Stimulated activated CD4-positive, alpha-beta T cell treated with anti-CD3 and anti-CD28 coated beads, Interleukin-1b, Interleukin-23, amount 100 ng/mL, for 1 hour (primary cell): ENCODE measurements at places on chromosomes 1 and 21.

- DNase-seq = no peak
Measured at GRCh38 chr21:17978895-17979294, 159.7 kb upstream of the C21orf91 start.

DNA sequence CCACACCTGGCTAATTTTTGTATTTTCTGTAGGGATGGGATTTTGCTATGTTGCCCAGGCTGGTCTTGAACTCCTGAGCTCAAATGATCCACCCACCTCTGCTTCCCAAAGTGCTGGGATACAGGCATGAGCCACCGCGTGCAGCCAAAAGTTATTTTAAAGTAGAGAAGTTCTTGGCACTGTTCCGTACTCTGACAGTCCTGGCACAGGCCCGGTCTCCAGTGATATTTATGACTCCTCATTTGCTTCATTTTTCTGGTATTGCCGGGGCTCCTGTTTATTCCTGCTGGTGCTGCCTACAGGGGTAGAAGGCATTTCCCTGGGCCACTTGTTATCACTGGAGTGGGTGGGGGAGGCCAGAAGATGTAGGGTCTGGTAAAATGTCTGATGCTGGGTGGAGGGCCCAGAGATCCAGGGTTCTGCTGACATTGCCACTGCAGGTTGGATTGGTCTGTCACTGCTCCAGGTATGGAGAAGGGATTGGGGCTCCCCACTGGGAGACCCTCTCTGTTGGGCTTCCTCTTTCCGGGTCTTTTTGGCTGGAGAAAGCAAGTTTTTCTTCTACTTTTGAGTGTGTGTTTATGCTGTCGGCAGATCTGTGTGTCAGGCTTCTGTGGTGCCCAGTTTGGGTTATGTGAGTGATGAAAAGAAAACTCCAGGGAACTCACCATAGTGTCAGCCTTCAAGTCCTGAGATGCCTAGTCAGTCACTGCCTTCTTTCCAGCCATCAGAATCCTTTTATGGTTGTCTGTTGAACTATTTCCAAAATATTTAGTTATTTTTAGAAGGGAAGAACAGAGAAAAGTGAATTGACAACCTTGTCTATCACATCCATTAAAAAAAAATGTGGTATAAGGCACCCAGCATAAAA is 4.5 kb downstream of the MROH7 start:
- DNase-seq = no peak

DNA sequence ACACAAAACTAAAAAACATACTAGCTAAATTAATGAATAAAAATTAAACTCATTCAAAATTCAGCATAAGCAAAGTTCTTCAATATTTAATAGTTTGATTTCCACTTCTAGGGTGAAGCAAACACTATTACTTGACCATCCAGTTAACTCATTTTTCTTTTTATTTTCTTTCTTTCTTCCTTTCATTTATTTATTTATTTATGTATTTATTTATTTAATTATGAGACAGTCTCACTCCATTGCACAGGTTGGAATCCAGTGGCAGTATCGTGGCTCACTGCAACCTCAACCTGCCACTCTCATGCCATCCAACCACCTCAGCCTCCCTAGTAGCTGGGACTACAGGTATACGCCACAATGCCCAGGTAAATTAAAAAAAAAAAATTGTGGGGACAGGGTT is 2069.5 kb downstream of the NCAM2 start:
- DNase-seq = no peak

DNA sequence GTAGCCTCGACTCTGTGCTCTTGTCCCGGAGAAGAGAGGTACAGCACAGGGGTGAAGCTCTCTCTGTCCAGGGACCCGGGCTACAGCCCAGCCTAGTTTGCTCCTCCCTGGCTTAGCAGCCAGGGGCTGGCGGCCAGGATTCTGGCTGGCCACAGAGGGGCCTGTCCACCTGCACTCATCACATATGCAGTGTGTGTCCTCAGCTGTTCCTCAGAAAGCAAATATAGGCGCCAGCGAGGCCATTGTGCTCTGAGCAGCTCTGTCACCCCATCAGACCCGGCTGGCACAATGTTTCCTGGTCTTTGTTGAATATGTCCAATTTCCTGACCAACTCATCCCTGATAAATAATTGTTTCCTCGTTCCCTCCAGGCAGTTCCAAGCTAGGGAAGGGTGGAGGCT is 28.5 kb downstream of the KCND3 start:
- DNase-seq = no peak

GRCh38 chr1:246156847-246157246 is 350.2 kb downstream of the SMYD3 start:
- no peak for DNase-seq

DNA sequence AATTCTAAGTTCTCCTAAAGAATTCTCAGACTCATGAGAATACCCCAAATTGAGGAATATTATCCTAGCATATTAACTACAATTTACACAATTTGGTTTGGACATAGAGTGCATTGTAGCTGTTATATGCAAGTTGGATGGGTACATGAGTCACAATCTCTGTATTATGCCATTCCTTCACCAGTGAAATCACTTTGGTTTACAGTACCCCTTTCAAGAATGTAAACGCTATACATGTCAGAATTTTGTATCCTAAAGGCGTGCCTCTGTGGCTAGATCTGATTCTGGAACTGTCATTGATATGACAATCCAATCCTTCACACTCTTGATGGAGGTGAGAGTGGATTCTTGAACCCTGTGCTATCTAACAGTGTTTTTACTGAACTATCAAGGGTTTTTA is 6.7 kb upstream of the IL10RB start:
- no peak for DNase-seq

DNA sequence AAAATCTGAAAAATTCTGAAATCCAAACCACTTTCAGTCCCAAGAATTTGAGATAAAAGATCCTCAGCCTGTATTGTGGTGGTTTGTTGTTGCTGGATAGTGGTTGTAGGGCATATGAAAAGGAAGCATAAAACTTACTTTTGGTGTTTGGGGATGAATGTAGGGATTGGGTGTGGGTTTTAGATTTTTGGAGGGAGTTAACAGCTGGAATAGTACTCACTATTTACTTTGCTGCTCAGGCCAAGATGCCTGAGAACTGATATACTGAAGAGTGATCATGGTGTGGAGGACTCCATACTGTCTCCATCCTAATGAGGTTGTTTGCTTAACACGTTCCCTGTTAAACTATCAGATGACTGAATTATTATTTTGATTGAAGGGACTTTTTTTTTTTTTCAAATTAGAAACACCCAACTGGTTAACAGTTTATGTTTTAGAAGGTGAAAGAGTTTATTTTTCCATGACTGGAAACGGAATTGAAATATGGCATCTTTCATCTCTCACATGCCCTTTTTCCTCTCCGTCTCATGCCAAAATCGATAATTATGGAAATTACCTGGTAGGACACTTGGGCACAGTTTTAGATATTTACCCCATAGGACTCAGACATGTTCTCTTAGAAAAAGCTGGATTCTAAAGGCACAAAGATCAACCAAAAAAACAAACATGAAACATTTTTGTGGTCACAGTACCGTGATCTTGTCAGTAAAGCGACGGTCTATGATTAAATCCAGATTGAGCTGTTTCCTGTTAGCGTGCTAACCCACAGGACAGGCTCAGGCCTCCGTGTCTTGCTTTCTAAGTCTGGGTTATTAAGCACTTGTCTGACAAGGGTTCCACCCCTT is 37.3 kb downstream of the RGL1 start:
- DNase-seq = no peak

- no peak for DNase-seq
Measured at GRCh38 chr1:80894921-80895320, 905.8 kb upstream of the ADGRL2 start.

DNA sequence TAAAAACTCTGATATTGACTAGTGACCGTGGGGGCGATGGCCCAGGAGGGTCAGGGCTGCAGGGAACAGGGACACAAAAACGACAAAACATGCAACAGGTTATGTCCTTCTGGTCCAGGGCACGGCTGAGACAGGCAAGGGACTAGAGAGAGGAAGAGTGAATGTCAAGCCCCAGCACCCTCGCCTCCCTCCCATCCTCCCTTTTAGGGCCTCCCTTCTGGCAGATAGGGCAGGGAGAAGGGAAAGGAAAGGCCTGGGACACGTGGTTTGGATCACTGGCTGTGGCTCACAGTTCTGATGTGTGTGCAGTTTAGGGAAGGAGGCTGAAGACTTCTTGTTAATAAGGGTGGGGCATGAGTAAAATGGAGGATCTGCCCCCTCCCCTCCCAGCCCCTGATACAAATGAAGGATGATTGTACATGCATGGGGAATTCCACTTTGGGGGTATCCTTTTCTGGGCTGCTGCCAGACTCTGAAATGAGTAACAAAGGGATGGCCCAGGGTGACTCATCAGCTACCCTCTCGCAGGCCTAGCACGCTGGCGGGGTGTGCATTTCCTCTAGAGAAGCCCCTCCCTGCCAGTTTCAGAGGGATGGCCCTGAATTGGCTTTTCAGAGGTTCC is 14.2 kb downstream of the CAPN2 start:
- peak; percentile 77 for DNase-seq

DNA sequence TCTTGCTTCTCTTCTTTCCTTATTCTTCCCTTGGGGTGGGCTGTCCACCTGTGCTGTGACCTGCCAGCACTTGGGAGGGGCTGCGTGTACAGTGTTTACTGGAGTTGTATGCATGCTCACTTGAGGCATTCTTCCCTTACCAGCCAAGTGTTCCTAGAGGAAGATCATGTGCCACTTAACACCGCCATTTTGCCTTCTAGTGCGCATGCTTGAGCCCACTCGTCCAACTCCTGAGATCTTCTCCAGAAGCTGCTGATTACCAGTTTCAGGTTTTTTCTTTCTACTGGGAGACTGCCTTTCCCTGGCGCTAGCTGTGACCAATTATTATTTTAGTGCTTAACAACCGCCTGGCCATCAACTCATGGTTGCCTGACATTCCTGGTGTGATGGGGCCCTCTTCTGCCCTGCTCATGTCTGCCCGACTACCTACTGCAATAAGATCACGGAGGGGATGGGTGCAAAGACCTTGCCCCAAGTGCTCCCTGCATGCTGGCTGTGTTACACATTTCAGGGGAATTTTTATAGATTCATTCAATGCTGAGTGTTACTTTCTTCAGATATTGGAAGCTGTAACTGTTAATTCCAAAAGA is 74.2 kb upstream of the B3GALT5 start:
- DNase-seq = no peak

GRCh38 chr1:49356594-49356993 is 579.9 kb upstream of the BEND5 start:
- DNase-seq = no peak

GRCh38 chr1:34602907-34603306 is 151.9 kb upstream of the GJB5 start:
- DNase-seq = no peak

- no peak for DNase-seq
Measured at GRCh38 chr21:34205811-34206571, 132.6 kb downstream of the MRPS6 start.

GRCh38 chr1:160451119-160451858 is 50.9 kb downstream of the VANGL2 start:
- no peak for DNase-seq

GRCh38 chr1:185741551-185741950 is 7.4 kb downstream of the HMCN1 start:
- no peak for DNase-seq

- no peak for DNase-seq
Measured at GRCh38 chr1:232445361-232446106, 184.4 kb downstream of the SIPA1L2 start.

DNA sequence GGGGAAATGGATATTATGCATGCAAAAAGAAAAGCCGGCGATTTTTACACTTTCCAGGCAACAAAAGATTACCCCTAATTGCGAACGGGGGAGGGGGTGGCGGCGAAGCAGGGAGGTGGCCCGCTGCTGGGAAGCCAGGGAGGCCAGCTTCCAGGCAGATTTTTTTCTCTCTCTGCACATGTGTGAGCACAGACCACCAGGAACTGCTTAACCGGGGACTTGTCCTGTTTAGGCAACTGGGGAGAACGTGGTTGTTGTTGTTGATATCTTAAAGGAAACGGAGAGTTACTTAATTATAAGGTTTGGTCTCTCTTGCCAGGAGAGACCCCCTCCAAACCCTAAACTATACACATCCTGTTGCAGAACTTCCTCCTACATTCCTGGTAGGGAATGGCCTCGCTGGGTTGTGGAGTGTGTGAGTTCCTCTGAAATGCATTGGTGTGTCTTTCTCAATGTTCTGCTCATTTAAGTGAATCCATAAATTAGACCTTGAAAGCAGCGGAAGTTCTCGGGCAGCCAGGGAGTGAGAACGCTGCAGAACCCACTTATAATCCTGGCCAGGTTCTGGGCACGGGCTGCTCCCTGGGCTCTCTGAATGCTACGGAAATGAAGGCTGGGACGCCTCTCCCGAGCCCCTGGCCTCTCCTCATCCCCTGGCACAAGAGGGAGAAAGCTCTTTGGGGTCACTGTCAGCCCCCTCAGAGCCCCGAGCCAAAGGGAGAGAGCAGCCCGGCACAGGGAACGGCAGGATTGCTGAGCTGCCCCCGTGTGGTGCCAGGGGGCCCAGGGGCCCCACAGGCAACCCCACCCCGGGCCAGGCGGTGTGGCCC is 250.0 kb downstream of the FOXD2 start:
- DNase-seq = no peak
